ENCODE measurements at places on chromosomes 2 and 18.
A peak's percentile ranks its signal among the peaks of the same experiment; 100 is the strongest.

DNA sequence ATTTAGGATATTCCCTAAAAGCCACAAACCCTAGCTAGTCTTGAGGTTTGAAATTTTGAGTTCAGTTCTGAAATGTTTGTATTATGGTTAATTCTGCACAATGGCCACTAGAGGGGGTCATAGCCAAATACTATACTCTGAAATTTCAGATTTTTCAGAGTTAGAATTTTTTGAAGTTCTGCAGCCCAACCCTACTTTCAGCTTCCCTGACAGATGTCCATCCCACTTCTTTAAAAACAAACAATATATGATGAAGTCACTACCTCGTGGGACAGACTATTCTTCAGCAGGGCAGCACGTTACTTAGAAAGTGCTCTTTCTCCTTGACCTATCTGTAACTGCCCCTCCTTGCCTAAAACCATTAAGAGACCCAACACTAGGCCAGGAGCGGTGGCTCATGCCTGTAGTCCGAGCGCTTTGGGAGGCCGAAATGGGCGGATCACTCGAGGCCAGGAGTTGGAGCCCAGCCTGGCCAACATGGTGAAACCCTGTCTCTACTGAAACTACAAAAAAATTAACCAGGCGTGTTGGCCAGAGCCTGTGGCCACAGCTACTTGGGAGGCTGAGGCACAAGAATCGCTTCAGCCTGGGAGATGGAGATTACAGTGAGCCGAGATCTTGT lies 48.2 kb upstream of the PAPOLG start:
- no peak for DNase-seq

DNA sequence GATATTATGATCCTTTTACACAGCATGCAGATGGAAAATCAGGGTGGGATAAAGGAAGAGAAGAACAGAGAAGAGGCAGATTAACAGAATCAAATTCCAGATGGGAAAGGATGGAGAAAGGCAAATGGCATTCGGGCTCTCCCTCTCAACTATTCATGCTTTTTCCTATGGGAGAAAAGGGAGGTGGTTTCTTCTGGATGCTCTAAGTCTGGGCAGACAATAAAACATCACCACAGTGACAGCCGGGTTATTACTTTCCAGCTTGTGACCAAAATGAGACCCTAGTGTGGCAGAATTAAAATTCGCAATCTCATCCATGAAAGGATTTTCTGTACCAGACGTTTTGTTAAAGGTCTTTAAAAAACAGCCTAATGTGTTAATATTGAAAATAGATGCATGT lies 440.7 kb downstream of the RND3 start:
- no peak for DNase-seq

DNA sequence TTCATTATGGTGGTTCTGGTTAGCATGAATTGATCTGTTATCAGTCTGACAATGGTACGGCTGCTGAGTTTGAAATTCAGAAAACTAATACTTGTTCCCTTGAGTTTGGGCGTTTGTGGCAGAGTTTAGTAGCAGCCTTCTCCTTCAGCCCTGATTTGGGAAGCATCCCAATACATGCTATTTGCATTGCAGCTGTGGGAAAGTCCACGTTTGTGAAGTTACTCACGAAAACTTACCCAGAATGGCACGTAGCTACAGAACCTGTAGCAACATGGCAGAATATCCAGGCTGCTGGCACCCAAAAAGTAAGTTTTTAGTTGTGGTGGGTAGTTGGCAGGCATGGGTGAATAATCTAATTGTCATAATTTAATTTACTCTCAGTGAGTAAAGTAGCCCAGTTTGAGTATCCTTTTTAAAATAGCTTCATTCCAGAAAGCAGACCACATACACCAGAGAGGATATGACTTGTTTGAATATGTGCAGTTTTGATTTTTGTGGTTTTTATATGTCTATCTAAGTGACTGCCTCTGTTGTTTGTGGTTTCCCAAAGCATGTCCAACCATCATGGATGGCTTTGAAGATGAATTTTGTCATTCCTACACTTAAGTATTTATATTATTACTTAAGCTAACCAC lies 12.2 kb downstream of the DGUOK start:
- no peak for DNase-seq

DNA sequence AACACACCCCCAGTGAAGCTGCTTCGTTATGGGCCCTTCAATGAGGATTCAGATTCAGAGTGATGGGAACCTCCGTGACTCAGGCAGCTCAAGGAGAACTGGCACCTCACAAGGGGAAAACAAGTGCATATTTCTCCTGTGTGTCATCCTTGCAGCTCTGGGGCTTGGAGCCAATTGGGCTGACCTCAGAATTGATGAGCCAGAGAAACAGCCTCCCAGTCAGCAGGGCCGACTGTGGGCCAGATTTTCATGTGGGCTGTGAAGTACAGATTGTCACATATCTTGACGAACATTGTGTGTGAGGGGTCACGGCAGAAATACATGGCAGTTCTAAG lies 189.6 kb upstream of the SP5 start:
- DNase-seq, result peak; percentile 33

GRCh38 chr2:99880148-99880963 lies 262.0 kb downstream of the AFF3 start:
- DNase-seq, result no peak

- DNase-seq, result no peak
Measured at GRCh38 chr2:169464466-169464865, 14.8 kb upstream of the BBS5 start.

DNA sequence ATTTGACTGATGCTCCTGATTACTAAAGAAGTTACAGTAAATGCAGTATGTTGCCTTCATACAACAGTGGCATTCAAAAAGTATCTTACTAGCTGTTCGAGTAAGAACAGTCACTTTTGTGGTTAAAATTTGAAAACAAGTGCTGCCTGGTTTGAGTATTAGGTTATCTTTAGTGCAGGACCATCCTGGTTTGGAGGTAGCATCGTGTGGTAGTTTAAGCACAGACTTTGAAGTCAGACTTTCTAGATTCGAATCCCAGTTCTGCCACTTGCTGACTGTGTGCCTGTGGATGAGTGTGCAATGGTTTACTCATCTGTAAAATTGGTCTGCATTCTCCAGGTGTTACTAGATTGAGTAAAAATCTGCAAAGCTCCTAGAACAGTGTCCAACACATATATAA lies 96.8 kb downstream of the SGPP2 start:
- DNase-seq, result no peak

DNA sequence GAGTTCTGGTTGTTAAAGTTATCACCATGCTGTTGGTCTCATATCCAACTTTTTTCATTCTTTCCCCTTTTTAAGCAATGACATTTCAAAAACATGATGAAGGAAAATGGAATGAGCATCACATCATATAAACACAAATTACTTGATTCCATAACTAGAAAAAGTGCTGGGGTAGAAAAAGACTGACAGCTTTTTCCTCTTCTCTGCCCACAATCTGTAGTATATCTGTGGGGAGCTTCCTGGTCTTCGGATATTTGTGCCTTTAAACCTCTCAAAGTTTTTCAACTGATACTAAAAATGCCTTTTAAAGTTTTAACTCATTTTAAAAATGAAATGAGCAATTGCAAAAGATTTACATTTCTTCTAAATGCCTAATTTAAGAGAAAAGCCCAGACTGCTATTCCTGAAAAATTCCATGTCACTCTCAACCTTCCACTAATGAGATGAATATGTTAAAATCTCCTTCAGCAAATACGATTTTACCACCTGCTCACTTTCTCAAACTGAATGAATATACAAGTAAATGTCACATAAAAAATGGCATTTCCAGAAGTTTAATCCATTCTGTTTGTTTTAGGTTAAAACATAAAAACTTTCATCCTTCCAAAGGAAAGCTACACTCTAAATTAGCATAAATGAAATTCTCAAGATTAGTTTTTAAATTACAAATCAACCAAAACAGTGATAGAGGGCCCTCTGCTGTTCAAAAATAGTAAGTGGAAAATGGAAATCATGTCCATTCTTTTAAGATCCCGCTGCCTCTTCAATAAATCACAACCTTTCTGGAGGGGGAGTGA lies 2.1 kb downstream of the DNAH7 start:
- DNase-seq, result no peak

All from mucosa of descending colon (tissue), 3 donors.